SK-N-SH treated with all-trans-retinoic acid at 6 μM for 48 hours (cell line): ENCODE measurements at places on chromosomes 1 and 21.
A peak's percentile ranks its signal among the peaks of the same experiment; 100 is the strongest.

- ATAC-seq = no peak
Observed at GRCh38 chr1:6961289-6961688, 176.0 kb downstream of the CAMTA1 start.

DNA sequence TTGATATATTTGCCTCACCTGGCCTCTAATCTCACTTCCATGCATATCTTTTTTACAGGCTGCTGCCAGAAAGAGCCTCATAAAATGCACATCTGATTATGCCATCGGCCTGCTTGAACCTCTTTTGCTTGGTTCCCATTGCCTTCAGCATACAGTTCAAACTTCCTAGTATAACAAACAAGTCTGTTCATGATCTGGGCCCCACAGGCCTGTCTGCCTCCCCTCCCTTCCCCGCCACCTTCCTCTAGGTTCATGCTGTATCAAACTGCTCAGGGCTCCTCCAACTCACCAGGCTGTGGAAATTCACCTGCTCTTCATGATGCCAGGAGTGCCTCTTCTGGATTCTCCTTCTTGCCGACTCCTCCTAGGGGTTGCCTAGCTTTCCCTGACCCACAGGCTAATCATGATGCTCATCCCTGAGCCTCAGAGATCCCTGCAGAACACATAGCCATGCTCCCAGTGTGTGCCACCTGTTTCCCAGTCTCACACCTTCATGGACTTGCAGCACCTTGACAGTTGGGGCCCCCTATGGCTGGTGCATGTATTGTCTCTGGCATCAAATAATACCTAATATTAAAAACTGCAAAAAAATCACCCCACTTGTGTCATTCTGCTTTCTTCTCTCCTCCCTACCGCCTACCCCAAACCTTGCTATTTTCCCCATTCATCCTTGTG lies 33.7 kb upstream of the CD2 start:
- ATAC-seq = no peak

DNA sequence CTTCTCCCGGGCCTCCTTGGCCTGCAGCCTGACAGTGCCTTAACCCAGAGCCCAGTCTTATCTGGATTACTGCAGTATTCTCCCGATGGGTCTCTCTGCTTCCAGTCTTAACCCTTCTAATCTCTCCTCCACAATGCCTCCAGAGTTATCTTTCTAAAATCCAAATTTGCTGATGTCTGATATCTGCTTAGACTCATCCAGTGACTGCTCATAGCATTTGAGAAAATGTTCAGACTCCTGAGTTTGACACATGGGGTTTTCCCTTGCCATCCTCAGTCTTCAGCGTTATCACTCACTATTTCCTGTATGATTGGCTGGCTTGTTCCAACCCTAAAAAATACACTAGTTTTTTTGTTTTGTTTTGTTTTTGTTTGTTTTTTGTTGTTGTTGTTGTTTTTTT lies 102.0 kb downstream of the FMN2 start:
- peak; percentile 47 for ATAC-seq

DNA sequence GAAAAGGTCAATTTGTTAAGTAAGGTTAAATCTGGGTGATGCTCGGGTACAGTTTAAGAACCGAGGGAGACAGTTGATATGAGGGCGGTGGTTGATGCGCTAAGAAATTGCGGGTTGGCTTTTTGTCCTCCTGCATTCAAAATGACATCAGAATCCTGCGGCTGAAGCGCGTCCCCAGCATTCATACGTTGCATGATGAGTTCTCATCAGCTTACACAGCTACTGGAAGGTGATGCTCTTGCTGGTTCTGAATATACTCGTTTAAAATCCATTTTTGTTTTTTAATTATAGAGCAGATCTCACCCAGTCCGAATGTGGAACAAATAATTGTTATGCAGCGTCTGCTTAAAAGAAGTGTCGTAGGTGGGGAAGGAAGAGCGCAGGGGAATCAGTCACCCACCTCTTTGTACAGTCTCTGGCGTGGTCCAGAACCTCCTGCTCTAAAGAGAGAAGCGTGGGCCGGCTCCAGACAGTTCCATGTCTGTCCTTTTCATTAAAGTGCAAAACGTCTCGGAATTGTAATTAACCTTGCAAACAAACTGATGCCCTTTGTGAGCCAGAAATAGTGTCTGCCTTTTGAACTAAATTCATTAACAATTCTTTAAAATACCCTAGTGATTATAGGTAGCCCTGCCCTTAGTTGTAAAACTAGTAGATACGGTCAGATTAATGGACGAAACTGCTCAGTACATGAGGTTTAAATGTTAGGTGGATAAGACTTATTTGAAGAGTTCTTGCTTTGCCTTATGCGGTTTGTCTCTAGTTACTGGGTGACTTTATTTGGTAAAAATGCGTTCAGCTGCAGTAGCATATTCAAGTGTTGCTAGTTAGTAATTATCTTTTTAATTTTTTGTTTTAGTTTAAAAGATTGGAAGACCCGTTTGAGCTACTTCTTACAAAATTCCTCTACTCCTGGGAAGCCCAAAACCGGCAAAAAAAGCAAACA lies 741 bp downstream of the RGS2 start:
- ATAC-seq = peak; percentile 22

- no peak for ATAC-seq
Observed at GRCh38 chr1:82030830-82031229, 230.1 kb downstream of the ADGRL2 start.

DNA sequence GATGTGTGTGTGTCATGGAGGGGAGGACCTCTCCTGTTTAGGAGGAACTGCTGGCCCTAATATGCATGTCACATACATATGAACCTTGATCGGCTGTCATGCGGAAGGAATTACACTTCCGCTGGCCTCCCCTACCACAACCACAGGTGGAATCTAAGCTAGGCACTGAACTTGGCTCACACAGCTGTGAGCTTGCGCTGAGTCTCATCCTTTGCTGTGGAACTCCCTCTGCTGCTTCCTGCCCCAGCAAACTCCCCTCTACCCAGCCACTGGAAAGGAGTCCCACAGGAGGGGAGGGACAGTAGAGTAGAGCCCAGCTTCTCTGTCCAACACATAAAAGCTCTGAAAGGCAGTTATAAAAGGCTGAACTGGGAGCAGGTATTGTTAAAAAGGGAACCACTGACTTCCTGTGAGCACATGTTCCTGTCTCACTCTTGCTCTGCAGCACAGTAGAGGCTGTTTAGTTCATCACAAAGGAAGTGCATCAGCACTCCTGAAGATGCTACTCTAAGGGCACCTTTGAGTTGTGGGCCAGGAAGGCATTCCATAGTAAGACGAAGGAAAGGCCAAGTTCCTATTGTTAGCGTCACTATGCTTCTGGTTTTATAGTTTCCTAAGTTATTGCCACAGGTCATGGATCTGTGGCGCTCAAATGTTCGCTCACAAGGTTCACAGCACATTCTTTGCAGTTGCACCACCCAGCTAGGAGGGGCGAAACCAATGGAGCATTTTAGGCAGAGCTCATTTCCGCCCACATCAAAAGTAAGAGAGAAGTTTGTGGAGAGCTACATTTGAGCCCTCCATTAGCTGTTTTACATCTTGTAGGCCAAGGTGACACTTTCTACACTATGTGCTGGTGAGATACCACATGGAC lies 17.7 kb upstream of the PTPRC start:
- ATAC-seq = no peak
